ENCODE measurements at places on chromosomes 16 and 17.

- DNase-seq: no peak
These were observed 604.3 kb upstream of the RBFOX1 start for GRCh38 chr16:6728381-6728780.

GRCh38 chr17:66952681-66953629 is 11.6 kb upstream of the CACNG4 start:
- no peak for DNase-seq

DNA sequence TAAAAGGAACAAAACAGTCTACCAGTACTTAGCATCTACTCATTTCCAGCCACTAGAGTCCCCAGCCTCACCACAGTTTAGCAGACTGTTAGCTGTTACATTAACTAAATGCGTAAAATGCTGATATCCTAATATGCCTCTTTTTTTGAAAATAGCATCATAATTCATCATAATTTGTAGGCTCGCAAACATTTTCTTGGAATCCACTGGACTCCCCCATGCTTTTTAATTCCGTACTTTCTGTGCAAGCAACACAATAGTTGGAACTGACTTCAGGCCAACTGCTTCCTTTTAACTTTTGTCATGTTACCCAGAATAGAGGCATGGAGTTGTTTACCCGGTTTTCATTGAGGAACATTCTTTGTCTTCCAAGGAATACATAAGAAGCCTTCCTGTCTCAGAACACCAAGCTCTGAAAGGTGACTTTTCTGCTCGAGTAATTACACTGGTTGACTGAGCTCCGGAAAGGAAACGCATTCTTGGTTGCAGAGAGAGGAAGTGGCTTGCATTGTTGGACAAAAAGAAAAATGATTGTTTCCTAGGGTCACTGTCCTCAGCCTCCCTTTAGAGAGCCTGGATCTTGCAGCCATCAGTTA is 30.9 kb upstream of the SEC14L1 start:
- no peak for DNase-seq

DNA sequence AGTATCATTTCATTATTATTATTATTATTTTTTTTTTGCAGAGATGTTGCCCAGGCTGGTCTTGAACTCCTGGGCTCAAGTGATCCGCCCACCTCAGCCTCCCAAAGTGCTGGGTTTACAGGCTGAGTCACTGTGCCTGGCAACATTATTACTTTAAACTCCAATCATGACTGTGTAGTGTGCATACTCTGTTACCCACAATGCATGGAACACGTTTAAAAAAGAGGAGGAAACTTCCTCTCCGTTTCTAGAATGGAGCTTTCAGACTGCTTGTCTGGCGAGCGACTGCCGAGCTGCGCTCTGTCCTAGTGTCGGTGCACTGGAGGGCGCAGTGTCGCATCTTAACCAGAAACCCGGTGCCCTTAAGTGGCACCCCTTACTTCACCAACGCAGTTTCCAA is 22.1 kb upstream of the FASN start:
- DNase-seq: no peak

GRCh38 chr16:80407265-80407987 is 133.4 kb upstream of the DYNLRB2 start:
- DNase-seq: no peak

- DNase-seq: no peak
These were observed 22.0 kb downstream of the PRSS54 start for GRCh38 chr16:58272855-58273254.

DNA sequence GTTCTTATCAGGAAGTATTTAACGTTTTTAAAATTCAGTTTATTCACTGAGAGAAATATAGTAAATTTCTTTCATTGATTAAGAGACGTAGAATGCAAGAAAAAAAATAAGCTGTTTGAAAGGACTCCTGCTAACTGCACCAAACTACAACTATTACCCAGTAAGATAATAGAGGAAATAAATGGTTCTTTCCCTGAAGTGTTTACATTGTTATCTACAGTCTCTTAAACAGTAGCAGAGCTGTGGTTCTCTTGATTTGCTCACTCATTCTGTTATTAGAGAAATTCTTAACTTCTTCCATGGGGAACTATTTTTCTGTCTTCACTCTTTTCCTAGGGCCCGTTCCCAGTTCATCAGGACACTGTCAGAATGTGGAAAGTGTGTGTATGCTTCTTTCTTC is 973.0 kb downstream of the KCNJ2 start:
- DNase-seq: no peak

DNA sequence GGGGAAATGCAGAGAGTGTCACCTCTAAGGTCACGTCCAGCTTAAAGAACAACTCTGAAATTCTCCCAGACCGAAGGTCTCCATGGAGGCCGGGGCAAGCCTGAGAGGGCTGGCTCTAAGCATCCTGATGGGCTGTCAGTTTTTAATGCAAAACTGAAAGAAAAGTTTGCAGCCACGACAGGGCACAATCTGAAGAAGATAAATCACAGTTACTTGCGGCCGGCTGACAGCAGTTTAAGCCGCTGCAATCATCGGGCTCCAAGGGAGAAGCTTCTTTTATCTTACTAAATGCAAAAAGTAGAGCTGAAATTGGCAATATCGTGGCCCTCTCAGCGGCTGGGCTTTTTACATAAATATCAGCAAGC is 168.8 kb downstream of the CYLD start:
- no peak for DNase-seq
